ENCODE measurements at places on chromosomes 4 and X.

DNA sequence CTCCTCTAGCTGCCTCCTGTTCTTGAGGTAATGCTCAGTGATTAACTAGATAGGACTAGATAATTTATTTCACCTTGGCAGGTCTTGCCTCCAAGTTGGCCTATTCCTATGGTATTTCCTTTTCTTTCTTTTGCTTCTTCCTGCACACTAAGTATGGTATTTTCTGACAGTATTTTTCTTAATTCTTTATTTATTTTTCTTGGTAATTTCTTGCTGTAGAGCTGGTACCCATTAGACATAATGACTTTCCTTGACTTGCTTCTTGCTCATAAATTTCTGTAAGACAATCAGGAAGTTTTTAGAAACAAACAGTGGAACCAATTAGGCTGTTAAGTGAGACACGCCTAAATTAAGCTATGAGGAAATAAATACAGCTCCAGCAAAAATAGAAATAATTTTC, 9.5 kb downstream of the RAB9A start:
- DNase-seq: no peak

GRCh38 chr4:142566777-142567176, 279.3 kb downstream of the INPP4B start:
- DNase-seq: peak; percentile 73

DNA sequence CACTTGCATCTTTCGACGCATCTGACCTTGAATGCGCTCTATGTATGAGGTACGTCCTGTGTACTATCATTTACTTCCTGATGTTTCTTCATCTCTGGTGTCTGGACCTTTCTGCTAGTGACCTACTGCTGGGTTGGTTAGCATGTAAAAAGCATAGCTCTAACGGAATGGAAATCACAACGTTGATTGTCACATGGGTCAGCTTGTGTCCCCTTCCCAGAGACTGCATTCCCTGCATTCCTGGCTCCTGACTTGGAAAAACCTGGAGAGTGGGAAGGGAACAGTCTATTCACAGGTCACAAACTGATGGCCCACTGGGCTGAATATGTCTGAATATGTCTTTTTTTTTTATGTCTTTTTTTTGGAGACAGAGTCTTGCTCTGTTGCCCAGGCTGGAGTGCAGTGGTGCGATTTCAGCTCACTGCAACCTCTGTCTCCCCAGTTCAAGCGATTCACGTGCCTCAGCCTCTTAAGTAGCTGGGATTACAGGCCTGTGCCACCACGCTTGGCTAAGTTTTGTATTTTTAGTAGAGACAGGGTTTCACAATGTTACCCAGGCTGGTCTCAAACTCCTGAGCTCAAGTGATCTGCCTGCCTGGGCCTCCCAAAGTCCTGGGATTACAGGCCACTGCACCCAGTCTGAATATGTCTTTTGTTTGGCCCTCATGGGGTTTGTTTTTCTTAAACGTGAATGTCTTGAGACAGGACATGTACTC, 16.3 kb downstream of the LONRF3 start:
- no peak for DNase-seq

DNA sequence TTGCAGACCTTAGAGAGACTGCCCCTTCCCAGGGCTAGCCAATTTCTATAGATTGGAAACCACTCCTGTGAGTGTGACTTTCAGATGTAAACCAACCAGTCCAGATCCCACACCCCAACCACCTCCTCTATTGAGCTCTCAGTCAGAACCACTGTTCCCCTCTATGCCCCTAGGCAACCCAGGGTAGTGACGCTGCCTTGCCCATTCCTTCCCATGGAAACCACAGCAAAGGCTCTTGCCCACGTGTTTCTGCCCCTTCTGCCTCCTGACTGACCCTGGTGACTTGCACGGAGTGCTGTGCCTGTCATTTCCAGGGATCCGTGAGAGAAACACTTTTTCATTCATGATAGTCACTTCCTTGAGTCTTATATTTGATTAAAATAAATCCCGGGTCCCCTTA, 32.4 kb downstream of the CYTL1 start:
- no peak for DNase-seq

GRCh38 chrX:17355976-17356375, 19.0 kb upstream of the NHS start:
- no peak for DNase-seq

DNA sequence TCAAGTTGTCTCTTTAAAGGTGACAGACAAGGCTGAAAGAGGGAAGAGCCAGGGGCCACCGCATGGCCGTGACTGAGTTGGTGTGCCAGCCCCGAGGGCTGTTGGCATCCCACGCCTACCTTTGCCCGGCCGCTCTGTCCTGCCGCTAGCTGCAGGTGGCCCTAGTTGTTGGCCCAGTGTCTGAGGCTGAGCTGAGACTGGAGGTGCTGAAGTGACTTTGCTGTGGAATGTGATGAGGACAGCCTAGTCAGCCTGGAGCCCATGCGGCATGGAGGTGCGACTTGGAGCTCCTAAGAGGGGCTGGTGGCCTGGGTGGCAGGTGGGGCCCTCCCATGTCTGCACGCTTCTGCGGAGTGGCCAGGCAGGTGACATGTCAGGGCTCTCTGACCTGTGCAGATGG, 6.6 kb downstream of the TADA2B start:
- no peak for DNase-seq

GRCh38 chr4:99149426-99150019, 5.4 kb upstream of the ADH4 start:
- DNase-seq: no peak

- peak; percentile 30 for DNase-seq
Observed at GRCh38 chr4:108483079-108483478, 137.3 kb upstream of the RPL34 start.

DNA sequence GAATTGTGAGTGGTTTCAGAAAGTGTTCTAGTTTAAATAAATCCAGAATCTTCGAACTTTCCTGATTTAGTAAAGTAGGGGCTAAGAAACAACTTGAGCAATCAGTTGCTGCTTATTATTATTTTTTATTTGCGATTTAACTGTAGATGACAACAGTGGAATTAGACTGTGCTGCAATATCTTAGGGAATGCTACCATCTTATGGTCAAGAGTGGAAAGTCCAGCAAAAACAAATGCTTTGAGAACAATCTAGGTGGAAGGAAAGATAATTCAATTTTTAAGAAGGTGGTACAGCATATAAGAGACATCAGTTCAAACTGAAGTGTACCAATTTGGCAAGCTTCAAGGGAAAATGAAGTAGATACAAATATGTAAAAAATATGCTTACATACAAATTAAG, 73.3 kb downstream of the CYLC1 start:
- no peak for DNase-seq

- no peak for DNase-seq
Observed at GRCh38 chr4:67198727-67199126, 346.6 kb downstream of the CENPC start.

GRCh38 chr4:157223456-157223855, 2.9 kb downstream of the GRIA2 start:
- no peak for DNase-seq
